Activated naive CD8-positive, alpha-beta T cell treated with anti-CD3 and anti-CD28 coated beads for 36 hours (primary cell): ENCODE measurements at places on chromosomes 2 and 18. TPM values are rescaled to one million over a fixed set of nuclear protein-coding genes. Genes with fewer than 3 reads are reported as not detected.

DTNA gene
- total RNA-seq, result 0.66 TPM

- DNase-seq, result no peak
These were observed 53.8 kb downstream of the TGOLN2 start for GRCh38 chr2:85273738-85274731.

DNA sequence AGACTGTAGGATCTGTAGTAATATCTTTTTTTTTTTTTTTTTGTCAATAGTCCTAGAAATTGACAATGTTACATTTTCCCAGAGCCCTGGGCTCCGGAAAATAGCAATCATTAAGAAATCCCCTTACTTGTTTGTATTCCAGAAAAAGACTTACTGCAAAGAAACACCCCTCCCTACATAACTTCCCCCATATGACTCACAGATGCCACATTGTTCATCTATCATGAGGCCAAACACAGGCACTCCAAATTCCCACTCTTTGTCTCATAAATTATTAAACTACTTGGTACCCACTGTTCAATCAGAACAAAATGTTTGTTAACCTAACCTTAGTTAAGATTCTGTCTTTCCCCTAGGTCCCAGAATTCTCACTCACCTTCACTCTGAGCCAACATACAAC lies 53.5 kb downstream of the TEX51 start:
- DNase-seq, result no peak

- DNase-seq, result no peak
These were observed 19.2 kb upstream of the XPO1 start for GRCh38 chr2:61557381-61557780.

DNA sequence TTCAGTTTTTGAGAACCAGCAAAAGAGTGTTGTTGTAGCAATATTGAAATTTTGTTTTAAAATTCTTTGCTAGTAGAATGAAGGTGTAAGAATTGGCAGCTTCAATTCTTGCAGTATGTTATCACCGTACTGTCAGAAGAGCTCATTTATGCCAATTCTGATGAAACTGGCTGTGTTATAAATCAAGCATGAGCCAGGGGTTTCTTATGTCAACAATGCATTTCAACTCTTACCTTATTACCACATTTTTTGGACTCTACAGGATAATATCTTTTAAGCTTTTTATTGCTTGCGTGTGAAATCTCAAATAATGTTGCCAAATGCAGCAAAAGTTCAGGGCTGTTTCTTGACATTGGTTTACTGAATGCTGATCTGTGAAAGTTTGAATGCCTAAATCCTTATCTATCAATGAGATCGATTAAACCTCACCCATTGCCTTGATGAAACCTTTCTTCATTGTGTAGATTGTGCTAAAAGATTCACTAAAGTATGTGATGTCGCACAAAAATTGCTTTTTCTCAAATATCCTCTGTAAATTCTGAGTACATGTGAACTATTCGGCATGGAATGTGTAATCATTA lies 1389.3 kb upstream of the ZEB2 start:
- no peak for DNase-seq

- DNase-seq, result no peak
These were observed 138.7 kb downstream of the TDRD15 start for GRCh38 chr2:21262426-21262940.

GRCh38 chr18:74146756-74147155 lies 878 bp downstream of the FBXO15 start:
- DNase-seq, result no peak

GYPC gene
- 179 TPM for total RNA-seq

DNA sequence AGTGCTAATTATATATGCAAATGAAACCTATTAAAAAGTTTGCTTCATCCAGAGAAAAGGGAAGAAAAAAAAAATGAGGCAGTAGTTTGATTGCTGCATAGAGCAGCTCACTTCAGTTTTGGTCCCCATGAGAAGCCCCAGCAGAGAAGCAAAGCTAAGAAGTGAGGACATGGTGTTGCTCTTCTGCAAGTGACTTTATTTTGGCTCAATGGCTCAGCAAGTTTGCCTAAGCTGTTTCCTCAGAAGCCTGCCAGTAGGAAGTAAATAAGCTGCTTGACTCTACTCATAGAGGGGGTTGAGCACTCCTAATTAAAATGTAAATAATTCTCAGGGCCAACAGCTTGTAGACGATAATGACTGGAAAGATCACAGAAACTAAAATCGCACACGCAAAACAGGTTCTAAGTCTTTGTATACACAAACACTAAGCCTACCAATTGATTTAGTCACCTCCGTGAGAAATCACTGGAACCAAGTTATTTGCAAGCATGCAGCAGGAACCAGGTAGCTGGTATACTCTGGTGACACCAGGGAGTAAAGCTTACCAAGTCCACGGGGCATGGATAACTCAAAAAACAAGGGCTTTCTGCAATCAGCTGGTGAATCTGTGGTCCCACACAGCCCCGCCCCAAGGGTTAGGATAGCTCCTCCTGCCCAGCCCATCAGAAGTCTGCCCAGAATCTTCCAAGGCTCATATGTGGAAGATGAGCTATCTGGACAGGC lies 39.7 kb upstream of the NABP1 start:
- no peak for DNase-seq

- DNase-seq, result peak; percentile 18
These were observed 586 bp downstream of the FNDC4 start for GRCh38 chr2:27494284-27494943.

ABCG5 gene
- not detected for total RNA-seq

DNA sequence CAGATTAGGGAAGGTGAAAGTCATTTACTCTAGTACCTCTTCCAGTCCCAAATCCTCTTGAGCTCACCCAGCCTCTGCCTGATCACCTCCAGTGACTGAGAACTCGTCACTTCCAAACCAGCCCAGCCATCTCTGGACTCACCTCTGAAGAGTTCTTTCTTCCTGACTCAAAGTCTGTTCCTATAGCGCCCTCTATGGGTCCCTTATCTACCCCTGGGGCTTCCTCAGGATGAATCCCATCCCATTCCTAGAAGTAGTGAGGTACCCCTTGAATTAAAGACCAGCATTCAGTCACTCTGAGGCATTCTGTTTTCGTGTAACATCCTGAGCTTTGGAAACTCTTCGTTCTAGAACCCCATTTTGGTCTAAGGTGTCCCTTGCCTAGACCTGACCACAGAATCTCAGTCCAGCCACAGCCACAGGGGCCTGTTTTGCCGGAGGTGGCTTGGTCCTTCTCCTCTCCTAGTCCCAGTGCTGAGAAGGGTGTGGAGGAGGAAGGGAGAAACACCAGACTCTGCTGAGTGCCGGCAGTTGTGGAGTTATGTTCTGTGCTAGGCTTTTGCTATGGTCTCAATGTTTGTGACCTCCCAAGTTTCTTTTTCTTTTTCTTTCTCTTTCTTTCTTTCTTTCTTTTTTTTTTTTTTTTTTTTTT lies 32.7 kb downstream of the SIX3 start:
- DNase-seq, result no peak
